Activated CD8-positive, alpha-beta memory T cell treated with anti-CD3 and anti-CD28 coated beads for 1 hour (primary cell): ENCODE measurements at places on chromosomes 6 and 20.

DNA sequence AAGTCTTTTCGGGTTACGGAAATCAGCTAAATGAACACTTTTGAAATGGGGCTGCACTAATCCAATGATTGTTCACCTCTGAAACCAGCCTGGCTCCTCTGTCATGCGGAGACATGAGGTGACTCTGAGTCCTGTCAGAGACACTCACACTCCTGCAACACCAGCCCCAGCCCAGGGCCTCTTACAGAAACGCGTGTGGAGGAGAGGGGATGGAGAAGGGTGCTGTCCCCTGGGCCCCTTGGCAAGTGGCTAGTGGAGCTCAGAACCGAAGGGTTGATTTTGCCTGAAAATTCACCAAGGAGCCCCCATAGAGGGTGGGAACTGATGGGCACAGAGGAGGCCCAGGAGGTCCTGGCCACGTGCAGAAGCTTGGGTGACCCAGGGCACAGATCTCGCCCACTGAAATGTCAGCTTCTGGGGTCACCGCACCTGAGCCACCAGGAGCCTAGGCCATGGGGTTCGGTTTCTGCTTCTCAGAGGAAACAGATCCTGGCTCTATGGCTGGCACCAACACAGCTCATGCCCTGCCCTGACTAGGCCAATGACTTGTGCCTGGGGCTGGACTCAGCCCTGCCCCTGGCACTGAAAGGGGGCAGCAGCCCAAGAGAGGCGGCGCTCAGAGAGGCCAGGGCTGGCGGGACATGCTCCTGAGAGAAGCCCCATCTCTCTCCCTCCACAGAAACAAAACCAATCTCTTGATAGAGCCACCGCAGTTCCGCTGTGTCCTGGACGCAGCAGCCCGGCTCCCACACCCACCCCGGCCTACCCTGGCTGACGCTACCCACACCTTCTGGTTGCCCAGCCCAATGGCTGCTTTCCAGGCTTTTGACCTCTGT lies 144.7 kb downstream of the ERMARD start:
- no peak for DNase-seq

GRCh38 chr6:30206152-30206551 lies 7.1 kb downstream of the TRIM26 start:
- DNase-seq, result no peak

DNA sequence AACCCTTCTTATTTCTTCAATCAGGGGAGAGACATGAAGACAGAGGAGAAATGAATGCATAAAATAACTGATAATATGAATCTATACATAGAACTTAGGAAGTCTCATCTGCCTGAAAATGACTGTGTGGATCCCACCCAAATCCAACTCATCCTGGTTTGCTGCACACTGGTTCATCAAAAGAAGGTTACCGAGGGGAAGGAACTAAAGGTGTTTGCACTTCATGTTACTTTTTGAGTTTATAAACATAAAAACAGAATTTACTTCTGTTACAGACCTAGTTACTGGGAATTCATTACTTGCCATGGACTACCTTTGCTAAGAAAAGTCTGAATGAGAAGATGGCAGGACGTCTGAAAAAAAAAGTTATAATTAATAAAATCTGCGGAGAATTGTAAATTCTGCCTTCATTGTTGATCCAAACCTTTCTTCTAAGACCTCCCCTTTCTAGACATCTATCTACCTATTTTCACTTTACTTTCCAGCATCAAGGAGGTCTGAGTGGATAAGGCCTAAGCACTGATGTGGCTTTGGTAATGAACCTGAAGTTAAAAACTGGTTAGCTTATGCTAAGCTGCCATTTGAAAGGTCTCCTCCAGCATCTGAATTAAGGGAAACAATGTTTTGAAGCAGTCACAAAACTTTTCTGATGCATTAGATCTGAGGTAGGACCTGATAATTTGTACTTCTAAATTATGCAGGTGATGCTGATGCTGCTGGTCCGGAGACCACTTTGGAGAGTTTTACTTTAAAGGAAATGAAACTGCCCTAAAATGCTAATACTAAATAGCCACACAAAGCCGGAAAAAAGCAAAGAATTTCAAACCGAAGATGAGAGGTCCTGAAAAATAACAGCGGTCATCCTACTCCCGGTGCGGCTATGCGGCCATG lies 84.0 kb downstream of the HFE start:
- DNase-seq, result no peak

GRCh38 chr6:125810445-125810844 lies 19.7 kb downstream of the NCOA7 start:
- DNase-seq, result no peak

GRCh38 chr6:92052513-92052912 lies 1366.8 kb downstream of the EPHA7 start:
- DNase-seq, result no peak

DNA sequence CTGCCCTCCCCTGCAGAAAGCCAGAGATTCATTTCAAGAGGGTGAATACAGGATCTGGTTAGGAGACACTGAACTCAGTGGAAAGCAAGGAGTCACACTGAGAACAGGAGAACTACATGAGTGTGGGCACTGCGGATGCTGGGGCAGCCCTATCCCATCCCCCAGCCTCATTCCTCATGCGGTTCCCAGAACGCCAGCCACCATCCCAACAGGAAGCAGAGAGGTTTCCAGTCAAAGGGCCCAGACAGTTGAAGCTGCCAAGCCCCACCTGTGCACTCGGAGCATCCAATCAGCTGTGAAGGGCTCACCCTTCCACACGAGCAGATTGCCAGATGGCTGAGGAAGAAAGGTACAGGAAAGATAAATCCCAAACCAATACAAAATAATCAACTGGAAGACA lies 50.7 kb upstream of the PRND start:
- no peak for DNase-seq

DNA sequence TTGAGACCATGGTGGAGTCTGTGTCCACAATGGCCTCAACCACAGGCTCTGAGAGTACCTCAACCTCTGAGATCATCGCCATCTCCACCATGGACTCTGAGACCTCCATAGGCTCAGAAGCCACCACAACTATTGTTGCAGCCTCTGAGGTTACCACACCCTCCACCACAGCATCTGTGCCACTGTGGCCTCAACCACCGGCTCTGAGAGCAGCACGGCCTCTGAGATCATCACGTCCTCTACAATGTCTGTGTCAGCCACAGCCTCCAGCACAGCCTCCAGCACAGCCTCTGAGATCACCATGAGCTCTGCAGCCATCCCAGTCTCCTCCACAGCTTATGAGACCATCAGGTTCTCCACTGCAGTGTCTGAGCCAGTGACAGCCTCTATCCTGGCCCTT lies 19.4 kb upstream of the MUC21 start:
- DNase-seq, result no peak

GRCh38 chr20:48866936-48867335 lies 39.1 kb upstream of the PREX1 start:
- no peak for DNase-seq

DNA sequence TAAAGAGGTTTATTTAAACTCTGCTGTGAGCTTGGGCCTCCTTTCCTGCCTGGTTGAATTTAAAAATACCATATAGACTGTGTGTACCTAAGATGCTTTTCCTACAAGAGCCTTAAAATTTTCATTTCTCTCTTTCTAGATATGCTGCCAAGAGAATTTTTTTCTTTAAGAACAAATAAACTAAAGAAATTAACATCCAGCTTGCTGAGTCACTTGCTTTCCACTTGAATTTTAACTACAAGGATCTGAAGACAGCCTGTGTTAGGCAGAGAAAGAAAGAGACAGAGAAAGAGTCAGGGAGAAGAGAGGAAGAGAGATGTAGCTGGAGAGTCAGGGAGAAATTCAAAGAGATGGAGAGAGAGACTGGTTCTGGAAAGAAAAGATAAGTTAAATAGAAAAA lies 18.3 kb upstream of the SNAP25 start:
- DNase-seq, result no peak
